ENCODE measurements at places on chromosomes 13 and 19.

DNA sequence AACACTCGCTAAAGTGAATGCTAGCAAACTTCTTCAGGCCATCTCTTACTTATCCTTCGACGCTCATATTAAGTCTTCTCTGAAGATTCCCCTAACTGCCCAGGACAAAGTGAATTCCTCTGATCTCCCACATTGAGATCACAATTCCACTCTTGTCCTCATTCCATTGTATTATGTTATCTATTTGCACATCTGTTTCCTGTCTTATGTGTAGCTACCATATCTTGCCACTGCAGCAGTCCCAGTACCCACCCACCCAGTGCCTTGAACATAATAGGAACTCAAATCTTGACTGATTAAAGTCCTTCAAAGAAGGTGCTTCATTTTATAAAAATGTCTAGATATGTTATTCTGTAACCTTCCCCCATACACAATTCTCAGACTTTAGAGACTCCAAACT lies 702.3 kb downstream of the DIAPH3 start:
- DNase-seq, result no peak

GRCh38 chr13:111652676-111653075 lies 332.2 kb downstream of the TEX29 start:
- no peak for DNase-seq

GRCh38 chr13:46119883-46120614 lies 15.2 kb upstream of the CPB2 start:
- no peak for DNase-seq

GRCh38 chr13:32586080-32586900 lies at the start of gene PDS5B:
PDS5B (plus strand) TSS chr13:32586452; CDS start chr13:32648773, 62,321 bp downstream.
- DNase-seq, result peak; percentile 88
